ENCODE measurements at places on chromosomes 7 and 10.

DNA sequence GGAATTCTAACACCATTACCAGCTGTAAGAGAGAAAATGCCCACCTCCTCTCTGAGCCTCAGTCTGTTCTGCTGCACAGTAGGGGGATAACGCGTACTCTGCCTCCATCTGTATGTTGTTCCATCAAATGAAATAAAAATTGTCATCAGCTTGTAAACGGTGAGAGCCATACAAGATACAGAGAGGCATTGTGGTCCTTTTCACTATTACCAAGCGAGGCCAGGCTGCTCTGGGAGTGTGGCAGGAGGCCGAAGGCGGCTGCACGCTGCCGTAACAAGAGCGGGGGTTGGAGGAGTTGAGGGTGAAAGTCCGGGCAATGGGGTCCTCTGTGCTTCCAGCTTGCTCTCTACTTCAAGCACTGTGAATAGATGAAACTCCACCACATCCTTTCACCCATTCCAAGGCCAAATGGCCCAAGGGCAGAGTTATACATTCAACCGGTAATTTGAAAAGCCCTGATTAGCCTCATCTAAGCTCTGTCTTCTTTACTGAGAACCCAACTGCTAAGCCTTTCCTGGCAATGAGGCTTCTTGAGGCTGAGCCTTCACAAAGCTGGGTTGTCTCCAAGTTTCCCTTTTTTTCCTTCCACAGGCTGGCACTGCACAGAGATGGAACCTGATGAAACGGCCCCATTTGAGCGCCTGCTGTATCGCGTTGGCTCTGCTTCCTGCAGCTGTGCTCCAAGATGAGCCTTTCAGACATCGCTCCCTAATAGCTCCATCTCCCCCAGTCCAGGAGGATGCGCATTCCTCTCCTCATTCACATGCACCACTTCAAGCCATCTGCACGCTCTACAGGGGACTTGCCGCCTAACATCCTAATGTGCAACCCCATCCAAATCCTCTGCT lies 47.2 kb downstream of the PYROXD2 start:
- DNase-seq = no peak

DNA sequence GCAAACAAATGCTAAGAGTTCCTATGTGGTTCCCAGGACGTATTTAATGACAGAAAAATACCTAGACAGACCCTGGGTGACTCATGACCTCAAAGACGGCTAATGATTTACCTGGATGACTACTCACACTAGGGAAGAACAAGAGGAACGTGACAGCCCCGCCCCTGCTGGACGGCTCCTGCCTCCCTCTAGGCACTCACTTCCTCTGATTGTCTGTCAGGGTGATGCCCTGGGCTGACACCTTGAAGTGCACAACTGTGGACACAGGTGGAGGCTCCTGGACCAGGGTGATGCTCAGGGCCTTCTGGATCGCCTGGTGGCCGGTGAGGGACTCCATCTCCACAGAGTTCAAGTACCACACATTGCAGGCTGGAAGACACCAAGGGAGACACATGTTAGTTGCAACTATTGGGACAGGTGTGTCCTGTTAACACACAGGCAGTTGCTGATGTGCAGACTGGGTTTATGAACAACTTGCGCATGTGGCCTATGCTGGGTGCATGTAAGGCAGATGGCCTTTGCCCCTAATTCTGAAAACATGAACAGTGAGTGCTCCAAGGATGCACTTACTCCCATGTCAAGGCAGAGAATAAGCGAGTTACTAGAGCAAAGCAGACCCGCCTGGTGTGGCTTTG lies 298.3 kb downstream of the TNS3 start:
- no peak for DNase-seq

DNA sequence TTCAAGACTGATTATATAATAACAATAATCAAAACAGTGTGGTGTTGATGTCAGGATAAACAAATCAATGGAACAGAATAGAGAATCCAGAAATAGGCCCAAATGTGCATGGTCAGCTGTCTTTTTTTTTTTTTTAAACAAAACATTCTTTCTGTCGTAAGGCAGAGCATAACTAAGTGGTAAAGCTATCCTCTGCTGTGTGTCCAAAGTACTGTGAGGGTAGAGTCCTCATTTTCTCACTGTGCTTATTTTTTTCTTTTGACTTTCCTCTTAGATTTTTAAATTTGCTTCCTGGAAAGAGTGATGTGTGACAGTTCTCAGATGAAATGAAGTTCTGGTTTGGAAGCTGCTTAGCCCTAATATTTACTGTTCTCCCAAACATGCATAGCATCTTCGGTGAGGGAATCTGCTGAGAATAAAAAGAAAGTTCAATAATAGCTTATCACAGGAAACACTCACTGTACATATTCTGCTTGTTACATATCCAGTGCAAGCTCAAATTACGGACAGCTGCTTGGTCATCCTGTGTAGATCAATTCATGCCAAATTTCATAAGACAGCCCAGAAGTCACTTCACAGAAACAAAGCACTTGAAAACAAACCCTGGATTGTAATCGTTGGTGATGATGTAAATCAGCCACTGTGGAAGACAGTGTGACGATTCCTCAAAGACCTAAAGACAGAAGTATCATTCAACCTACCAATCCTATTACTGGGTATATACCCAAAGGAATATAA lies 423.9 kb downstream of the NEBL start:
- no peak for DNase-seq

DNA sequence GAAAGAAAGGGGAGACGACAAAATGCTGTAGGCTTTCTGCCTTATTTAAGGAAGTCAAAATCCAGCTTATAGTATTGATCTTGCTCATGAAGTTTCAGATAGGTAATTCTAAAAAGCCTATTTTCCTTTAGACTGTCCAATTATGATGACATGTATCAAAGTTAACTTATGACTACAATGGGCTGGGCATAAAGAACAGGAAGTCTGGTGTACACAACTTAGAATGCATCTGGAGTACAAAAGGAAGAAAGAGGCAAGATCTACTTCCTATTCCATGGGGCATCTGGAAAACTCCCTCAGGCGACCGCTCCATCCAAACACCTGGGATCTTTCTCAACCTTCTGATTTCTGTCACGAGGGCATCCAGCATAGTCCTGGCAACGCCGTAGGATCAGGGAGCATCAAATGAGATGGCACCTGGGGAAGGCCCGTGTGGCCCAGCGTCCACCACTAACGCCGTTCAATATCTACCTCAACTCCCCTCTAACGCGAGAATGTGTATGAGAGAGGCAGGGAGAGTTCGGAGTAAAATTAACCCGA lies 512 bp downstream of the FAM24B start:
- no peak for DNase-seq

DNA sequence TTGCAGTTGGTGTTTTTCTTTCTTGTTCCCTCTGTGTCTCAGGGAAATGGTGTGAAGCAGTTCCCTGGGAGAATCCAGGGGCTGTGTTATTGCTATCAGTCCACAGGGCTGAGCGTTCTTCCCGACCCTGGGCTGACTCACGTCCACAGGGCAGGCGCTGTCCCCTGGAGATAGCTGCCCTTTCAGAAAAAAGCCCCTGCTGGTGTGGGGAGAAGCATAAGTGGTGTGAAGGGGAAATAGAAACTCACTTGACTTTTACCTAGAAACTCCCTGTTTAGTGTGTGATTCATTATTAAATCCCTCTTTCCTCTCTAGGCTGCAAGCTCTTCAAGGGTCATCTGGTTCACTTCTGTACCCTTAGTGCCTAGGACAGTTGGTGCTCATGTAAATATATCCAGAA lies 63.3 kb upstream of the SMNDC1 start:
- DNase-seq = no peak

- DNase-seq = no peak
These were observed 312.1 kb upstream of the MEOX2 start for GRCh38 chr7:15998617-15999016.

- DNase-seq = no peak
These were observed 483.1 kb upstream of the CNTNAP2 start for GRCh38 chr7:145633513-145633912.

DNA sequence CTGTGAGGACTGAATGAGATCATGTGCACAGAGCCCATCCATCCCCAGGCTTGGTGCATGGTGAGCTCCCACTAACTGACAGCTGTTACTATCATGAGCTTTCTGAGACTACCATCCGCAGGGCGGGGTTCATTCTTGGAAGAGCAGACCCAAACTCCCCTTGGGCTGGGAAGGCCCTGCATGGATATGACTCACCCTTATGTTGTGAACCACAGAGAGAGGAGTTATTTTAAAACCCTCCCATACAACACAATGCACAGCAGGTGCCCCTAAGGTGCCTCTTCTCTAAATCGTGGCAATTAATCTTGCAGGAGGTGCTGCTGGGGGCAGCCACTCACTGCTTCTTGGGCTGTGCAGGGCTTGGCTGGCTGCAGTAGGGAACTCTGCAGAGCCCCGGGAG lies 219.1 kb downstream of the GFRA1 start:
- DNase-seq = no peak

- DNase-seq = no peak
These were observed 14.9 kb downstream of the CCL26 start for GRCh38 chr7:75756991-75757676.

DNA sequence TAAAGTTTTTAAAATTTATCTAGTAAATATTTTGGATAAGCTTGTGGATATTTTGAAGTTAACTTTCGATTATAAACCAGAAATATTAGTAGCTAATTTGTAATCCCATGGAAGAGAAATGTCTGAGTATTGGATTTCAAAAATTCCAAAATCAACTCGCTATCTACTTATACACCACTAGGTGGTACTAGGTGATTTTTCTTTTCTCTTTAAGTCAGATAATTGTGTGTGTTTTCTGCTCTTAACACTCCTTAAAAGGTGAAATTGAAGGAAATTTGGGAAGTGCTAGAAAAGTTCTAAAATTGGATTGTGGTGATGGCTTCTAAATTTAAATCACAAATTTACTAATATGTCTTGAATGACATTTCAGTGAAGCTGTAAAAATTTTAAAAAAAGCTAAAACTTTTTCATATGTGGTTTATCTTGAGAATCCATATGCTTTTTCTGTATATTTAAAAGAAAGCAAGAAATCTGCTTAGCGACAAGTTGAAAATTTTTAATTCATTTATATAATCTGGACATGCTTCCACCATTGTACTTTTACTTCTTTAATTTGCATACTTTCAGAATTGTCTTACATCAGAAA lies 90.2 kb downstream of the IPMK start:
- no peak for DNase-seq

- no peak for DNase-seq
These were observed 3.8 kb downstream of the PYROXD2 start for GRCh38 chr10:98411166-98411565.

DNA sequence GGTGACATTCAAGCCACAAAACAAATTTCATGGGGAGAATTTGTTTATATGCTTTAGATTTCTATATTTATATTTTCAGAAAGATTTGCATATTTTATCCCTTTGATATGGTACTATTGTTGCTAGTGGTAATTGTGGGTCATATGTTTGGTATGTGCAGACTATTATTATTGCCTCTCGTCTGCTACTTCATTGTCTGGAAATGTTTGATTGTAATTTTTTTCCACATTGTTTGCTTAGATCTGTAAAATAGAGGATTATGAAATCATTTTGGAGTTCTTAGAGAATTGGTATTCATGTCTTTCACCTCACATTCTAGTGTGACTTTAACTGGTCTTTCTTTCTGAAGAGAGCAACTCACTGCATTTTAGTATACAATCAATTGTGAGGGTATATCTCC lies 44.7 kb downstream of the MYO3A start:
- no peak for DNase-seq

DNA sequence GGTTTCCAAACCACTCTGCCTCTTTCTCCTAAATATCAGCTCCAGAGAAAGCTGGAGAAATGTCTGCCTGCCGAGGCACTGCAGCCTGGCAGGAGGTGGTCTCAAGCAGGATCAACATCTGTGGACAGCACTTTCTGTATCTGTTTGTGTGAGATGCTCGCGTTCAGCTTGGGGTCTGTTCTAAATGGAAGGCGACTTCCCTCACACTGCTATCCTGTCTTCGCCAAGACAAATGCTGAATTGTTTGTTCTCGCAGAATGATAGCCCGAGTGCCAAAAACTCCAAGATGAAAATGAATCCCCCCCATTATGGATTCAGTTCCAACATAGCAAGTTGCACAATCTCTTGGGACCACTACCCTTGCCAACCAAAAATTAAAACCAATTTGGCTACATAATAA lies 72.2 kb upstream of the PALS2 start:
- no peak for DNase-seq

- DNase-seq = no peak
These were observed 315.3 kb upstream of the PLXDC2 start for GRCh38 chr10:19500959-19501358.

- no peak for DNase-seq
These were observed 12.3 kb downstream of the AMZ1 start for GRCh38 chr7:2700141-2700850.

- no peak for DNase-seq
These were observed 298.3 kb downstream of the CNTNAP2 start for GRCh38 chr7:146414937-146415336.

DNA sequence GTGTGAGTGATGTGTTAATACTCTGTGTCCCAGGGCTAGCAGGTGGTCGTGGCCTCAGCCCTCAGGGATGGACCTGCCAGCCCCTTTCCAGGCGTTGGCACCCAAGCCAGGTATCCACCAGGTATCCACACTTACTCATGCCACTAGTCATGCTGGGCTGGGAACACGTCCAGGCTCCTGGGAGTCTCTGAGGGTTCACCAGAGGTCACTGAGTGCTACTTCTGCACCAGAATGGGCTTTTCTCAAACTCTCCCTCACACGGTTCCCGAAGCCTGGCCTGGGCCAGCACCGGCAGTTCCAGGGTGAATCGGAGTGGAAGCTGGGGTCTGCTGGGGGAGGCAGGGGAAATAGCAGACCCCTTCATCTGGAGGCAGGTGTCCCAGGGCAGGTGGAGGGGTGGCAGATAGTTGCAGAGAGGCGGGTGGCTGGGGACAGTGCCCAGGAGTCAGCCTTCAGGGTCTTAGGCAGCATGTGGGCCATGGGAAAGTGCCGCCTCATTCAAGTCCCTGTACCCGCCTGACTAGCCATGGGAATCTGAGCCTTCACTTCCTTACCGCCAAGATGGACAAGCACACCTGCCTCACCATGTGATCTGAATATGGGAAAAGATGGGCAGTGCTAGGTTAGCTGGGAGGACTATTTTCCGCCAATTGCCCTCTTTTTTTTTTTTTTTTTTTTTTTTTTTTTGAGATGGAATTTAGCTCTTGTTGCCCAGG lies 95.5 kb upstream of the GTF2I start:
- DNase-seq = no peak

- no peak for DNase-seq
These were observed 36.3 kb downstream of the FOXL3 start for GRCh38 chr7:326273-326672.

DNA sequence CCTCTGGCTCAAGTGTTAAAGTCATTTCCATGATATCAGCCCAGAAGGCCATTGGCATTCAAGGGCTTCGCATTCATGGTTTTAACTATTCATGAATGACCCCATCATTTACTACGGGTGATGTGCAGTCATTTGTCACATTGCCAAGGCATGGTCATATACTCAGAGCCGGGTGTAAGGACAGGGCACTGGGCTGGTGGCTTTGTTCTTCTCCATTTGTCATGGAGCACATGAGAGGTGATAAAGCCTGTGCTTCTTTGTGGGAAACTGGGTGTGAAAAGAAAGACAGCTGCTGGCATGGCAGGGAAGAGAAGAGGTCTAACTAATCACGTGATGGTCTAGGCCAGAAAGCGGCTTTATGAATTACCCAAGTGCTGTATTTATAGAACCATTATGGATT lies 132.2 kb upstream of the PLXNA4 start:
- no peak for DNase-seq

GRCh38 chr10:102678842-102679289 lies 34.6 kb downstream of the TRIM8 start:
- no peak for DNase-seq

GRCh38 chr10:17430647-17431355 lies 23.6 kb downstream of the ST8SIA6 start:
- DNase-seq = no peak

GRCh38 chr7:143229054-143229790 lies 7.4 kb downstream of the TAS2R40 start:
- no peak for DNase-seq

- no peak for DNase-seq
These were observed 141.9 kb upstream of the KLF6 start for GRCh38 chr10:3926675-3927525.

All from activated naive CD8-positive, alpha-beta T cell treated with anti-CD3 and anti-CD28 coated beads, Interleukin-2, amount 50 U/mL, for 16 hours (primary cell).